NCI-H1105 (cell line): ENCODE measurements at places on chromosomes 6 and 20.

DNA sequence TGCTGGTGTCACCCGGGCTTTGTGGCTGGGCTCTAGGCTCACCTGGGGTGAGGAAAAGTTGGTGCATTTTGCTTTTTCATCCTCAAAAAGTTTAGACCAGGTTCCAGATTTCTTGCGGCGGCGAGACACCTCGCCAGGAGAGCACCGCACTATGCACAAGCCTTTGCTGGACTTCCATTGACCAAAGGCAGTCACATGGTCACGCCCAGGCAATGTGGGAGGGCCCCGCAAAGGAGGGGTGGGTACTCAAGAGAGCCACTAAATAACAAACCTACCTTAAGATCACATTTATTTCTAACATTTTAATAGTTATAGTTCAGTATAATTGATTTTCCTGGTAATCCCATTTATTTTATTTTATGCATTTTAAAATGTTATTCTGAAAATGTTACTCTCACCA, 3.0 kb upstream of the KIF16B start:
- DNase-seq, result no peak

- no peak for DNase-seq
Observed at GRCh38 chr6:144993870-144994269, 708.7 kb downstream of the UTRN start.

DNA sequence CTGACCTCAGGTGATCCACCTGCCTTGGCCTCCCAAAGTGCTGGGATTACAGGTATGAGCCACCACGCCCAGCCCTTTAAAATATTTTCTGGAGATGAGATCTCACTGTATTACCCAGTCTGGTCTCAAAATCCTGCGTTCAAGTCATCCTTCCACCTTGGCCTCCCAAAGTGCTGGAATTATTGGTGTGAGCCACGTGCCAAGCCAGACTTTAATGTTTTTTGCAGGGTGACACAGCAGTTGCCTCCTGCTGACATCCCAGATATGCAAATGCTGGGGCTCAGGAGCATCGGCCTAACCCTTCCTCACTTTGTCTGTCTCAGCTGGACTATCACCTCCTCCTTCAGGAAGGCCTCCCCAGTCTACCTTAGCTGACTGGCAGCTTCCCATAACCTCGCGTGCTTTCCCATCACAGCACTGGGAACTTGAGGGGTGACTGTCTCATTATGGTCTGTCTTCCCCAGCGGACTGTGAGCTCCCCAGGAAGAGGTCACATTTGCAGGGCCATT, 14.3 kb upstream of the ID1 start:
- no peak for DNase-seq

- DNase-seq, result no peak
Observed at GRCh38 chr6:8088886-8089285, 13.5 kb downstream of the EEF1E1 start.

DNA sequence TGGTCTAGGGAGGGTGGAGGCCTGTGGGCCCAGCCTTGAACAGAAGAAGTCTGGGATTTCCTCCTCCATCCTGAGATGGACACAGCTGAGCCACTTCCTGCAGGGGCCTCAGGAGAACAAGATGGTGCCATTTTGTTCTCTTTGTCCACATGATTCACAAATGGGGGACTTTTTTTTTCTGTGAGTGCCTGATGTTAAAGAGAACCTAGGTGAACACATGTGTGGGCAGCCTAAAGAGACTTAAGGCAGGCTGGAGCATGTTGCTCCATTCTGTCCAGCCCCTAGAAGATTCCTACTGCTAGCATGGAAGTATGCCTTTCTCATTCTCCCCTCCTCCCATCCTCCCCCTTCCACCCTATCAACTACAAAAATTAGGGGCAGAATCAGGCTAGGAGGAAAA, 49.3 kb upstream of the KIF16B start:
- no peak for DNase-seq

DNA sequence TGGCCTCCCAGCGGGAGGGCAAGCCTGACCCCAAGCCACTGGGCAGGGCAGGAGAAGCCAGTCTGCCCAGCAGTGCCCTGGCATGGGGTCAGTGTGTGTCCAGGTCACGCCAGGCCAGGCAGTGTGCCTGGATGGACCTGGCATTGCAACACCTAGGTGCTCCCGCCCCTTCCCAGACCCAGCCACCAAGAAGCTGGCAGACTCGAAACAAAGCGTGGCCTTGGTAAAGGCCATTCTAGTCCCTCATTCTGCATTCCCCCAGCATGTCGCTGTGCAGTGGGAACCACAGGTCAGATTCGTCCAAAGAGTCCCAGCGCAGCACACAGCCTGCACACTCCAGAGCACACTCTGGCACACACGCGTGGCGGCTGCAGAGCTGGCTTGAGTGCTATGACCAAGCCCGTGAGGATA, 19.3 kb upstream of the APMAP start:
- no peak for DNase-seq
